ENCODE measurements at places on chromosomes 5 and 9.

DNA sequence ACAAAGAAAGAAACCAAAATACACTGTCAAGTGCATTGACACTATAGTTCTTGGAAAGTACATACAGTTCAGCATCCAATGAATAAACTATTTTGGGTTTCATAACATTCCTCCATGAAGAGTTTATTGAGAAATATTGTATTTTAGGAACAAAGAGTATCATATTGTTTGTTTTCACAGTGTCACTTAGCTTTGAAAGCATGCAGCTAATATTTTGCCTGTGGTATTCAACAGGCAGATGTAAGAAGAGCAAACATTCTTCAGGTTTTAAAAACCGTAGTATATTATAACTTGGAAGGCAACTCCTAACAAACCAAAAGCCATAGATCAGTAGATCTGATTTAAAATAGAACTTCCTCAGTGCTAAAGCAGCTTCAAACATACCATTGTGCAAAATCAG, 4.5 kb downstream of the PRELID2 start:
- DNase-seq: peak; percentile 30

DNA sequence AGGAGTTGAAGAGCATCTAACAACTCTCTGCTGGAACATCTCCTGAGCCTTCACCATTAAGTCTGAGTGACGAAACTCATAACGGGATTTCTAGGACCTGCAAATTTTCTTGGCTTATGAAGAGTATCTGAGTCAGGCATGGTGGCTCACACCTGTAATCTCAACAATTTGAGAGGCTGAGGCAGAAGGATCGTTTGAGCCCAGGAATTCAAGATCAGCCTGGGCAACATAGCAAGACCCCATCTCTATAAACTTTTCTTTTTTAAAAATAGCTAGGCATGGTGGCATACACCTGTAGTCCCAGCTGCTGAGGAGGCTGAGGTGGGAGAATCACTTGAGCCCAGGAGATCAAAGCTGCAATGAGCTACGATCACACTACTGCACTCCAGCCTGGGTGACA, 48.8 kb downstream of the EPB41L4B start:
- DNase-seq: no peak

DNA sequence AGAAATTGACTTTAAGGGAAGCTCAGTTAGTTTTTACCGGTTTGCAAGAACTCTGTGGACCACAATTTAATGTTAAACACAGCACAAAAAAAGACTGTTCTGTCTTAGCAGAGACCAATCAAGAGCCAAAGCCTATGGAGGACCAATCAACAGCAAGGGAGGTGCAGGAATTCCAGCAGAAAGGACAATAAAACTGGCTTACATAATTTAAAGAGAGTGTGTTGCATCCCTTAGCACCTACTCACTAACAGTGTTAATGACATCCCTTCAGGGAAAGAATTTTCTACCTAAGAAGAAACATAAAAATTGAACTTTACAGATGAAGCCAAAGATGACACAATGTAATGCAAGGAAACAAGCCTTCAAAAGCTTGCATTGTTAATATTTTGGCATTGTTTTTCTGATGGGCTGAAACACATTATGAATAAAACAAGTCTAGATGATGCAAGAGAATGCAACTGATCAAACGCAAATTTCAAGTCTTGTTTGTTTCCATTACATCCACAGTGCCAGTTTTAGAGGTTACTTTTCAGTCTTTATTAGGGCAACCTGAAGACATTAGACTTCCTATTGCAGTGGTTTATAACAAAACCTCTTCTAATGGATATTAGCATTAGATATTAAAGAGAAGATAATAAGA, 111.3 kb upstream of the FST start:
- no peak for DNase-seq

DNA sequence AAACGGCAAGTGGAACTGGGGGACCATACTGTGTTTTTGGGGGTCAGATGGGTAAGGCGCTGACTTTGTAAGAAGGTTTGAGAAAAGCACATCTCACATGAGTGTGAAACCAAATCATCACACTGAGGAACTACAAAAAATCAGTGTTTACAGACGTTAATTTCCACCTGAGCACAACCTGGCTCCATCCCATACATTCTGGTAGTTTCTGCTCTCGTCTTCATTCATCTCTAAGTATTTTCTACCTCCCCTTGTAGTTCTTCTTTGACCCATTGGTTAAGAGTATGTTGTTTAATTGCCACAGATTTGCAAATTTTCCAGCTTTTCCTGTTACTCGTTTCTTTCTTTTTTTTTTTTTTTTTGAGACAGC, 8.9 kb upstream of the DPP7 start:
- no peak for DNase-seq

DNA sequence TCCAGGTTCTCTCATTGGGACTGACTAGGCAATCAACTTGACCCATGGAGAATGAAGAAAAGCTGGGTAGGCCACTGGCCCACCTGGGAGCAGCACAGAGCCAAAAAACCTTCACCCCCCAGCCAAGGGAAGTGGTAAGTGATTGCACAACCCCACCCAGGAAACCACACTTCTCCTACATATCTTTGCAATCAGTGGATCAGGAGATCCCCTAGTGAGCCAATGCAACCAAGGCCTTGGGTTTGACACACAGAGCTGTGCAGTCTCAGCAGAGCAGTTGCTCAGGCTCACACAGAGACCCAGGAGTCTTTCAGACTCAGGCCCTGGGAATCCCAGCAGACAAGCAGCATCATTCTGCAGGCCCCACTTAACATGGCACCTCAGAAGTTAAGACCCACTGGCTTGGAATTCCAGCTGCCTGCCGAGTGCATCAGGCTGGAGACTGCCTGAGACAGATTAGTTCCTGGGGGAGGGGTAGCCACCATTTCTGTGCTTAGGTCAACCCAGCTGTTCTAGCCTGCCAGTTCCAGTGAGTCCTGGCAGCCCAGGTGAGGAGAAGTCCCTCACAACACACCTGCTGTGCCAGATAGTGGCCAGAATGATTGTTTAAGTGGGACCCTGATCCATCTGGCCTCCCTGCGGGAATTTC, 136.4 kb downstream of the SAXO1 start:
- DNase-seq: no peak

- DNase-seq: no peak
These were observed 126.6 kb upstream of the BASP1 start for GRCh38 chr5:17090839-17091238.

DNA sequence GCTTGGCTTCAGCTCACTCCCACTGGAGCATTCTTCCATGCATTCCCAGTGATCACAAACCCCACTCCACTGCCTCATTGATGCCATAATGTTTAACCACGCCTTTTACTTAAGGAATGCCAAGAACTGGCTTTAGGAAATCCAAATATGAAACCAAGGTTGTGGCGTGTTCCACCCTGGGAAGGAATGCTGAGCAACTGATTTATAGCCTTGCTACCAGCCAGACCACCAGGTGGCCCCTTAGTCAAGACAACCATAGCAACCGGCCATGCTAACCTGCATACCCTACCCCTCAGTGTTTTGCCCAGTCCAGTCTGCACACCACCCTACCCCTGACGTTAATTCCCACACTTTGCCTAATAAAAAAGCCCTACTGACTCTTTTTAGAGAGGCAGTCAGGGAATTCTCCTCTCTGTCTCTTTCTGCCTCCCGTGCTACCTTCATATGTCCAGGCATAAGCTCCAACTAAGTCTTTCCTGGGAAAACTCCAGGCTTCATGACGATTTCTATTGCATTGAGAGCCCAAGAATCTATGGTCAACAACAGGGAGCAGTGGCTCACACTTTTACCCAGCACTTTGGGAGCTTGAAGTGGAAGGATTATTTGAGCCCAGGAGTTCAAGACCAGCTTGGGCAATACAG, 27.0 kb upstream of the PRRC2B start:
- peak; percentile 76 for DNase-seq
